ENCODE measurements at places on chromosomes 7 and 10.
A peak's percentile ranks its signal among the peaks of the same experiment; 100 is the strongest.

- DNase-seq = no peak
Measured at GRCh38 chr10:77391605-77392235, 245.9 kb downstream of the KCNMA1 start.

- no peak for DNase-seq
Measured at GRCh38 chr10:71848325-71849275, 2.5 kb downstream of the PSAP start.

GRCh38 chr10:5775685-5776084 lies 37.5 kb downstream of the GDI2 start:
- peak; percentile 66 for DNase-seq

DNA sequence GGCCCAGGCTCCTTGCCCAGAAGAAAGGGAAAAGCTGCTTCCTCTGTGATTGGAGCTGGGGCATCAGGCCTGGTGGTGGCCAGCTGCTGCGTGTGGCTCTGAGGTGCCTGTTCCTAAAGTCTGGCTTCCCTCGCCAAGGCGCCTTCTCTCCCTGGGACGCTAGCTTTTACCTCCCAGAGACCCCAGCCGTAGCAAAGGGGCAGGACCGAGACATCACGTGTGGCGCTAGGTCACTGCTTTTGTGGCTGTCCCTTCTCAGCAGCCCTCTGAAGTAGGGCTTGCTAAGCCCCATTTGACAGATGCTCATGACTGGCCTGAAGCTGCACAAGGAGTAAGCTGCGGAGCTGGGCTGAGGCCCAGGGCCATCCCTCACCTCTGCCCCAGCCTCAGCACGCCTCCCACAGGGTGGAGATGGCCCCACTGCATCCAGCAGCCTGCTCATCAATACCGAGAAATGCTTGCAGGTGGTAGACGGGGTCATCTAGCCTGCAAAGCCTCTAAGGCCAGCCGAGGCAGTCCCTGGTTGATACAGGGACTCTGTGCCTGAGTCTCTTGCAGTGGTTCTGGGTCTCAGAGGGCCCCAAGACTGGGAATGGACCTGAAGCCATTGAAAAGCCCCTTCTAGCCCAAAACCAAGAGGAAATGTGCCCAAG lies 171.2 kb downstream of the LCOR start:
- DNase-seq = no peak

GRCh38 chr10:132458071-132458585 lies 61.1 kb downstream of the PWWP2B start:
- DNase-seq = no peak

DNA sequence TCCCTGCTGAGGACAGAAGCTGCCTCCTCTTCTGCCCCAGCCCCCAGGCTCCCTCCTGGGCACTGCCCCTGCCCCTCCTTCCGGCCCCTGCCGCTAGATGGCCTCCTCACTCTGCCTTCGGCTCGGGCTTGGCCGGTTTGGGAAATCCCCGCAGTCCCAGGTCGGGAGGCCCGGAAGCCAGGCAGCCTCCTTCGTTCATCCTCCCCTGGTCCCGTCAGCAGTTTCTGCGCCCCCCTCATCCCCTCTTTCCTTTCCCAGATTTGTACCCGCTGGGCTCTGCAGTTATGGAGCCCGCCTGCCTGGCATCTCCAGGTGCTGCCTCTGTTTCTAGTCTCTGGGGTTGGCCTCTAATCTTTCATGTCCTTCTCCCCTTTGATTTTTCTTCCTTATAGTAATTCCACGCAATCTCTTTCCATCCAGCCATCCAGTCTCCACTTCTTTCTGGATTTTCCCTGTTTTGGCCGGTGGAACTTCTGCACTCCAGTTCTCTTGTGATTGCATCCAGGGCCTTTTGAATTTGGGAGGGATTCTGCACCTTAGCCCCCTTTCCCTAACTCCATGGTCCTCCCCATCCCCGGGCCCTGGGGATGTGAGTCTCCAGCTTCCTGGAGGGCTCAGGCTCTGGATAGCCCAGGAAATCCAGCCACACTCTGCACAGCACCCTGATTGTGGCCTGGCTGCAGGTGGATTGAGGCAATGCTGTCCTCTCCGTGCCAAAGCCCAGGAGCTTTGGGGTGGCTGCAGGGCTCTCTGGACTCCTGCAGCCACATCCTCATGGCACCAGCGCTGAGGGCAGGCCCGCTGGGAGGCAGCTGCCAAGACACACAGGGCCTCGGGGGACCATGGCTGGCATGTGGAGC lies 3.3 kb upstream of the SHH start:
- peak; percentile 66 for DNase-seq

GRCh38 chr10:114932945-114933344 lies 5.0 kb upstream of the TRUB1 start:
- no peak for DNase-seq

DNA sequence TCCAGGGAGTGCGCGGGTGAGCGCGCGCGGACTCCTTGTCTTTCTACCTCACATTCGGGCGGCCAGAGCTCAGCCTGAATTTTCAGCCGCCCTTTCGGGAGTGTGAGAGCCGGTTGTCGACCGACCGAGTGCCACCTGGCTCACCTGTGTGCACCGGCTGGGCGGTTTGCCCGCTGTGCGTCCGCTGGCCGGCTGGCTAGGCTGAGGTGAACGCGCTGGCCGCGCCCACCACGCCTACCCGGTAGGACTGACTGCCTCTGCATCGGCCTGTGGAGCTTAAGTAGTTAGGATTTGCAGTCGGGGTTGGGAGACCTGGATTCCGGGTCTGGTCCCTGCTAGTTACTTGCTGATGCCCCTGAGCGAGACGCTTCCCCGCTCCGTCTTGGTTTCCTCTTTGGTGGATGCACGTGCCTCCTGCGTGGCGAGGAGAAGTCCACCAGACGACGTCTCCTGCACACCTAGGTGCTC lies 553 bp downstream of the TSPAN15 start:
- no peak for DNase-seq

GRCh38 chr7:73737491-73738219 lies 947 bp downstream of the ABHD11 start:
- no peak for DNase-seq

DNA sequence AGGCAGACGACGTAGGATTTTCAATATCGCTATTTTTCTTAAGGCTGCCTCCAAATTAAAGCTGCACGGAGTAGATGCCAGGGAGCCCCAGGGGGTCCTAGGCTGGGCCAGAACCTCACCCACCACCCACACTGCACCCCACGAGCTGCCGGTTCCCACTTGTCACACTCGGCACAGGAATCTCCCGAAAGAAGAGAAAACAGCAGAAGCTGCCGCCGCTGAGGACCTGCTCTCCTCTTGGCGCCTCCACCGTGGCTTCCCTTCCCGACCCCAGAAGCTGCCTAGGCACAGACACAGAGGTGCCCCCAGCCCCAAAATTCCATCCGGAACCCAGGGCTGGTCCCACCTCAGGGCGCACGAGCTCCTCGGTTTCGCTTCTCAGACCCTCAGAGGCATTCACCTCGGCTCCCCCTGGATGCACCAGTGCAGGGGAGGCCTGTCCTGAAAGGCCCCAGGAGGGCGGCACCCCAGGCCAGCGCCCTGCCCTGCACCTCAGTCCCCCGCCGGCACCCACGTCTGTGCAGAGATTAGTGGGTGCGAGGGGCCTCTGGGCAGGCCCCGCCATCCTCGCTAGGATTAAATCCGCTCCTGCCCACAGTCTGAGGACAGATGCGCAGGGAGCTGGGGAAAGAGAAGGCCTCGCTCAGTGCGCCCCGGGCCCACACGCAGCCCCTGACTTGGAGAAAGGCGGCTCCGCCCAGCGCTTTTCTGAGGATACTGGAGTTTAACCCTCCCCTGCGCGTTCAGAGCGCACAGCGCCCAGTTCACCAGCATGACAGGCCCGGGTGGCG lies 99.2 kb downstream of the PTPRN2 start:
- no peak for DNase-seq

DNA sequence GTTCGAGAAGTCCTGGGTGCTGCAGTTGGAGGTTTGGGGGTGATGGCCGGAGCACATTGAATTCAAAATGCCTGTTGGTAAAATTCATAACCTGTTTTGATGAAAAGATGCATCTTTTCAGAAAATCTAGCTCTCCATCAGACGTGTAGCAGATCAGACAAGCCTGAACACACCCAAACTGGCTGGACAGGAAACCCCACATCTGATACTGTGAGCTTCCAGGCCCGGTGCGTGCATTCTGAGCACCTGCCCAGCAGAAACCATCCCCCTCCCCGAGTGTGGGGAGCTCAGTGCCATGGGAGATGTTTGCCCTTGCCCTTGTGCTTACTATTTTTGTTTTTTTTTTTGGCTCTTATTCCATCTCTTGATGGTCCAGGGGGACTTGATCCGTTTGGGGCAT lies 417.1 kb downstream of the TCERG1L start:
- DNase-seq = no peak

GRCh38 chr7:75966190-75966961 lies 28.0 kb downstream of the TMEM120A start:
- no peak for DNase-seq

DNA sequence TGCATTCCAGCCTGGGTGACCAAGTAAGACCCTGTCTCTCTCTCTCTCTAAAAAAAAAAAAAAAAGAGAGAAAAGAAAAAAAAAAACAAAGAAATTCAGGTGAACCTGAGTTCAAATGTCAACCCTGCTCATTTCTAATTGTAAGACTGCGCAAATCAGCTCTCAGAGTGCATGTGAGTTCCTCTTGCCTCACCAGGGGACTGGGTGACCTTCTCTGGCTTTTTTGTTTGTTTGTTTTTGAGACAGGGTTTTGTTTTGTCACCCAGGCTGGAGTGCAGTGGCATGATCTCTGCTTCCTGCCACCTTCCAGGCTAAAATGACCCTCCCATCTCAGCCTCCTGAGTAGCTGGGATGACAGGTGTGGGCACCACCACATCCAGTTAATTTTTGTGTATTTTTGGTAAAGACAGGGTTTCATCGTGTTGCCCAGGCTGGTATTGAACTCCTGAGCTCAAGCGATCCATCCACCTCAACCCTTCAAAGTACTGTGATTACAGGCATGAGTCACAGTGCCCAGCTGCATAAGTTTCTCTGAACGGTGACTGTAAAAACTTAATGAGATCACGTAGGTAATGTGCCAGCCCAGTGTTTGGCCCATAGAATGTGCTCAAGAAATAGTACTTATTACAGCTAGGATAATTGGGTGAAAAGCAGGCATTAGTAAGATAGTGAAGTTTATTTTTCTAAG lies 45.3 kb upstream of the BAMBI start:
- no peak for DNase-seq

- DNase-seq = no peak
Measured at GRCh38 chr7:41501006-41501405, 201.9 kb downstream of the INHBA start.

- no peak for DNase-seq
Measured at GRCh38 chr7:1849351-1850041, 179.4 kb downstream of the ELFN1 start.
